ENCODE measurements at places on chromosomes 11 and 22.

DNA sequence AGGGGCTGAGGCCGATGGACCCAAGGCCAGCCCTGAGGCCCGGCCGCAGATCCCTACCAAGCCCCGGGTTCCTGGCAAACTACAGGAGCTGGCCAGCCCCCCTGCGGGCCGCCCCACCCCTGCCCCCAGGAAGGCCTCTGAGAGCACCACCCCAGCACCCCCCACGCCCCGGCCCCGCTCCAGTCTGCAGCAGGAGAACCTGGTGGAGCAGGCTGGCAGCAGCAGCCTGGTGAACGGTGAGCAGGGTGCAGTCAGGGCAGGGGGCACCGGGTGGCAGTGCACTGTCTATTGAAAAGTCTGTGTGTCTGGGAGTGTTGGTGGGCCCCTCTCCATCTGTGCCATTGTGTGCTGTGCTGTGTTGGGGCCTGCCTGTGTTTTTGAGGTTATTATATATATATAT lies 16.1 kb downstream of the MICALL1 start:
- no peak for DNase-seq

DNA sequence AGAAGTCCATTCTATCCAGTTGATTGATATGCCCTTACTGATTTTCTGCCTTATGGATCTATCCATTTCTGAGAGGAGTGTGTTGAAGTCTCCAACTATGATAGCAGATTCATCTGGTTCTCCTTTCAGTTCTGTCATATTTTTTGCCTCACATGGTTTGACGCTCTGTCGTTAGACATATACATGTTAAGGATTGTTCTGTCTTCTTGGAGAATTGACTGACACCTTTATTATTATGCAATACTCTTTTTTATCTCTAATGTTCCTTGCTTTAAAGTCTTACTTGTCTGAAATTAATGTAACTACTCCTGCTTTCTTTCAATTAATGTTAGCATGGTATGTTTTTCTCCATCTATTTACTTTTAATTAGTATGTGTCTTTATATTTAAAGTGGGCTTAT lies 12.1 kb upstream of the ARHGAP20 start:
- DNase-seq = no peak

DNA sequence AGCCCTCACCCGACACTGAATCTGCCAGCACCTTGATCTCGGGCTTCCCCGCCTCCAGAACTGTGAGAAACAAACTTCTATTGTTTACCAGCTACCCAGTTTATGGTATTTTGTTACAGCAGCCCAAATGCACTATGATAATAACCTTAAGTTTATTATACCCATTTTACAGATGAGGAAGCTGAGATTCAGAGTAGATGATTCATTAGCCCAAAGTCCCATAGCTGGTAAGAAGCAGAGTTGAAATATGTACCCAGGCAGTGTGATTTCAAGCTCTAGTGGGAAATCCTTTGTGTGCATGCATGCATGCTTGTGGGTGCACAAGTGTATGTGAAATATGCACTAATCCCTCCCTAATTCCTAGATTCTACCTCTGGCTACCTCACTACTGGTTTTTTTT lies 7.9 kb downstream of the GRIK4 start:
- no peak for DNase-seq

DNA sequence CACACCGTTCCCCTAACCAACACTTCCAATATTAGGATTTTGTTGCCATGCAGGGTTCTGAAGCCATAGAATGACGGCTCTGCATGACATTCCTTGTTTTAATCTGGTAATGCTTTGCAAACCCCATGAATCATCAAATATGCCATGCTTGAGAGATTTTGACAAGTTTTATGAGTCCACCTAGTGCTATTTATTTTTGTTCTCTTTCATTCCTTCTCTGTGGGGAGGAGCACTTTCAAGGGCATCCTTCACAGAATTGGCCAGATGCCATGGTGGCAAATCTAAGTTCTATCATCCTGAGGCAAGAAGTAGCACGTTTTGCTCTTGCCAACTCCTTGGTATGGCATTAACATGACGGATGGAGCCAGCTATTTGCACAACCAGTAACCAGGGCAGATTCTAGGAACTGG lies 268.4 kb downstream of the FAM76B start:
- no peak for DNase-seq

DNA sequence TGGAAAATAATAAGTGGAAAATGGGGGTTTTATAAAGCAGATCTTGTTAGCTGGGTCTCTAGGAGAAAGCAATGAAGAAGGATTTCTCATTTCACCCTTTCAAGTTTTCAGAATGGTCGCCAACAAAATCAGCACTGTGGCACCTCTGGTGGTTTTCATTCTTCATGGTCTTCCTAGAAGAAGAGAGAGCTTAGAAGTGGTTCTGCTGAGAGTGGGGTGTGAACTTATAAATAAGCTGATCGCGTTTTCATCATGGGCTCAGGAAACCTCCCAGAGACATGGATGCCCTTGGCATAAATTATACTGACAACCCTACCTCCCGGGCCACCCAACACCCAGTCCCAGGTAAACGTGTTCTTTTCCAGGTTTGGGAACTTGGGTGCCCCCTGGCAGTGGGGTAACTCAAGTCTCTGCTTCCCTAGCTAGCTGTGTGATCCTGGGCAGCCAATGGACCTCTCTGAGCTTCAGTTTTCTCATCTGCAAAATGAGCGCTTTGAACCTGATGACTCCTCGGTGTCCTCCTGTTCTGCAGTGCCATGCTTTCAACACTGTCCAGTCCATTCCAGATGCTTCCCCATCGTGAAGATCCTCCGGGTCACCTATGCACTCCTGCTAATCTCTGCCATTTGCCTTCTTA lies 72.6 kb upstream of the GRAMD1B start:
- peak; percentile 30 for DNase-seq

DNA sequence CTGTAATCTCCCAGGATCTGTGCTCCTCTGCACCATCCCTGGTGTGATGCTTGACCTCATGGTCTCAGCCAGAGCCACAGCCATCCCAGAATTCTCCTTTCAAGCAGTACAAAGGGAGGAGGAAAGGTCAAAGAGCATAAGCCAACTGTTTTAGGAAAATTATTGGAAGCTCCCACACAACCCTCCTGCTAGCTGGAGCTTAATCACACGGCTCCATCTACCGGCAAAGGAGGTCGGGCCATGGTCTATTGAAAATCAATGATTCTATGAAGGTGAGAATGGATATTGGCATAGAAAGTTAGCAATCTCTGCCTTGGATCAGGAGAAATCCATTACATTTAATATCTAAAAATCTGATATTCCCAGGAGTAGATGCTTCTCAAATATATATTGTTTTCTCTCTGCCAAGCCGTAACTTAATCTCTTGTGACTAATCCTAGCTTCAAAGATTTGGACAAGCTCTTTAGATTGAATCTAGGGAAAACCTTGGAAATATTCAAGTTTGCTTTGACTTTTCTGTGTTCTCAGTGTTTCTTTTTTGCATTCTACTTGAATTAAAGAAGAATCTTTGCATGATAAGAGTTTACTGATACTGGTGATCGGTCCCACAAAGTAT lies 259.6 kb downstream of the NTM start:
- DNase-seq = no peak

GRCh38 chr11:84686716-84687115 lies 940.4 kb downstream of the DLG2 start:
- DNase-seq = no peak

DNA sequence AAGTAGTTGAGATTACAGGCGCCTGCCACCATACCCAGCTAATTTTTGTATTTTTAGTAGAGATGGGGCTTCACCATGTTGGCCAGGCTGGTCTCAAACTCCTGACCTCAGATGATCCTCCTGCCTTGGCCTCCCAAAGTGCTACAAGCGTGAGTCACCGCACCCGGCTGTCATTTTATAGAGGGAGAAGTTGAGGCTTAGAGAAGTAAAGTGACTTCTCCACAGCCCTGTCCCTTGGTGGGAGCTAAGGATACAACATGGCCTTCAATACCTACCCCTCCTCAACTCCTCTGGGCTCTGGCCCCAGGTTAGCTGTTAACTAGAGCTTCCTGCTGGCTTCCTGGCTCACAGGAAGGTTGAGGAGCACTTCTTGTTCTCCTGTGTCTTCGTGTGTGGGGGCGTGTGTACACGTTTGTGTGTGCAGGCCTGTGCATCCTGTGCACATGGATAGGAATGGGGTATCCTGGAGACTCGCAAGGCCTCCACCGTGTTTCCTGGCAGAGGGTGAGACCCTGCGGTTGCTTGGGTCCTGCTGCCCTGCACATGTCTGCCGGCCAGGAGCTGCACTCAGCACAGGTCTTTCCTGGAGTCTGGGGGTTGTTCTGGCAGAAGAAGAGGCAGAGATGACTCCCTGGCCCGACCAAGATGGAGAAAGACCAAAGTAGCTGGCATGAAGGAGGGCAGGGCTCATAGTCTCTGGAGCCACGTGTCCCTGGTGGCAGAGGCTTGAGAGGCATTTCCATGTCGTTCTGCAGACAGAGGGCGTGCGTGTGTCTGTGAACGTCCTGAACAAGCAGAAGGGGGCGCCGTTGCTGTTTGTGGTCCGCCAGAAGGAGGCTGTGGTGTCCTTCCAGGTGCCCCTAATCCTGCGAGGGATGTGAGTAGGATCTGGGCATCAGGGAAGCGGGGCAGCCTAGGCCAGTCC lies 2.4 kb downstream of the SIDT2 start:
- DNase-seq = peak; percentile 87

GRCh38 chr11:69705351-69705811 lies 1.6 kb upstream of the FGF19 start:
- no peak for DNase-seq

GRCh38 chr22:48880749-48881148 lies 946.9 kb downstream of the BRD1 start:
- DNase-seq = no peak

DNA sequence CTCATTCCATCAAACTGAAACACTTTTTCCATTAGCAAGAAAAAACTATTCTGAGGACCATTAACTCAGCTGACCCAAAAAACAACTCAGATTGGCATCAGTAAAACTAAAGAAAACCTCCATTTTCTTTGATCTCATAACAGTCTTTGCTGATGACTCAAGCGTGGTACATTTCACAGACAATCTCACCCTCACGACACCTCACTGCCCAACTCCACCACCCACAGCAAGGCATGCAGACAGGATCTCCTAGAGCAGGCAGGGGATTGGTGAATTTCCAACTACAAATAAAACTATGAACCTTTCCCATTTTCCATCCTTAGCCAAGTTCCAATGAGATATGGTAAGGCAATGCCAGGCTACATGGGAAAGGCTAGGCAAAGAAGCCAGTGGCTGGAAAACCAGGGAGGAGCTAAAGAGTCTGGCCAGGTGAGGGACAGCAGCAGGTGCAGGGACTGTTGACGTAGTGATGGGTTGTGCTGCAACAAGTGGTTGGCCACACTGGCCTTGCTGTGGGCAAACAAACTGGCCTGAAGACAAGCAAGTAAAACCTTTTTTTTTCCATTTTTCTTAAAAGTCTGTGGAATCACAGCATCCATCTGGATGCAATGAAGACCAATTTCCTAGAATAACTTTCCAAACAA lies 97.2 kb downstream of the SERGEF start:
- DNase-seq = no peak

DNA sequence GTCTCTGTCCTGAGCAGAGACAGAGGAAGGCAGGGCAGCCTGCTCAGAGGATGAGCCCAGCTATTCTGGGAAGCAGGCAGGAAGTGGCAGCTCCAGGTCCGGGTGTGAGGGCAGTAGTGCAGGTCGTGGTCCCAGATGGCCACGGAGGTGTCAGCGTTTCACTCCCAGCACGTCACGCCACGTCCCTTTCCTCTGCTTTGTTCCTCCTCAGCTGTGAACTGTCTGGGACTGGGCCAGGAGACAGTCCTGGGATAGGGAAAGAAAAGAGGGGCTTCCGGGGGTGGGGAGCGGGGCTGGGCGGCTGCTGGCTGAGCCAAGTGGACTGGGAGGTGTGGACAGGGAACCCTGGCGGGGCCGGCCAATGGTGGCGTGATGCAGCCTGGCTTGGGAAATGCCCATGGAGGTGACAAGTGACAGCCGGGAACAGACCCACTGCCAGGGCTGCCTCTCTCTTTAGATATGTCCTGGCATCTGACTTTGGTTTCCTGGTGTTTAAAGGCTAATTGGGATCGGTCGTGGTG lies 64.7 kb downstream of the KCNQ1 start:
- no peak for DNase-seq

DNA sequence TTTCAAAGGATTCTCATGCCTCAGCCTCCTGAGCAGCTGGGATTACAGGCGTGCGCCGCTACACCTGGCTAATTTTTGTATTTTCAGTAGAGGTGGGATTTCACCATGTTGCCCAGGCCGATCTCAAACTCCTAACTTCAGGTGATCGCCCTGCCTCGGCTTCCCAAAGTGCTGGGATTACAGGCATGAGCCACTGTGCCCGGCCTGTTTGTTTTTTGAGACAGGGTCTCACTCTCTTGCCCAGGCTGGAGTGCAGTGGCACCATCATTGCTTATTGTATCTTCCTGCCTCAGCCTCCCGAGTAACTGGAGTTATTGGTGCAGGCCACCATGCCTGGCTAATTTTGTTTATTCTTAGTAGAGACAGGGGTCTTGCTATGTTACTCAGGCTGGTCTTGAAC lies 8.1 kb downstream of the FADS2 start:
- DNase-seq = no peak

DNA sequence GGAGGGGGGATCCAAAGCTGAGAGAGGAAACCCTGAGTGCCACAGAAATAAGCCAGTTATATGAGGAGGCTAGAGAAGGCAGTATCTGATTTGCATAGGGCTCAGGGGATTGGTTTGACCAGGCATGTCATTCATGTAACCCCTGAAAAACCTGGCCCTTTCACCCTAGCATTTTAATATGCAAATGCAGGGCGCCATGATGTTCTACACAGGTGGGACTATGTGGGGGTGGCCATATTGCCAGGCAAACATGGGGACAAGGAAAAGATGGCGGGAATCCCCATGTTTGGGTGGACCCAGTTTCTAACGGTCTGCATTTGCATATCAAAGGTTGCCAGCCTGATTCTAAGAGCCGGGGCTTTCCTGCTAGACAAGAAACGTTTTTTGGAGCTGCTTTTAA lies 27.2 kb downstream of the CSF2RB start:
- DNase-seq = peak; percentile 26

GRCh38 chr22:43860831-43861230 lies 1.5 kb downstream of the SULT4A1 start:
- DNase-seq = no peak

DNA sequence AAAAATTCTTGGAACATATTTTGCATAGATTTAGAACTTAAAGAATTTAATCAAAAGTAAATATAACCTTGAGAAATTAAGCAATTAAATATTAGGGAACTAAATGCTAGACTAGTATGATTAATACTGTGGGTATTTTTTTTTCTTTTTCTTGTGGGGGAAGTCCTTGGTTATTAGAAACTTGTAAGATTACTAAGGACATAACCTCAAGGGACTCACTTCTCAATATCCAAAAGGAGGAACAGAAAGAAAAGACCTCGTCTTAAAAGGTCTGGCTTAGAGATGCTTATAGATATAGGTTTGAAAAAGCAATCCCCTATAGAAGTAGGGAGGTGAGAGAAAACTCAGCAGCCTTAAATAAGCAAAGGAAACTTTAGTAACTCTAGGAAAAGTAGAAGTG lies 368.5 kb downstream of the INSC start:
- DNase-seq = no peak

DNA sequence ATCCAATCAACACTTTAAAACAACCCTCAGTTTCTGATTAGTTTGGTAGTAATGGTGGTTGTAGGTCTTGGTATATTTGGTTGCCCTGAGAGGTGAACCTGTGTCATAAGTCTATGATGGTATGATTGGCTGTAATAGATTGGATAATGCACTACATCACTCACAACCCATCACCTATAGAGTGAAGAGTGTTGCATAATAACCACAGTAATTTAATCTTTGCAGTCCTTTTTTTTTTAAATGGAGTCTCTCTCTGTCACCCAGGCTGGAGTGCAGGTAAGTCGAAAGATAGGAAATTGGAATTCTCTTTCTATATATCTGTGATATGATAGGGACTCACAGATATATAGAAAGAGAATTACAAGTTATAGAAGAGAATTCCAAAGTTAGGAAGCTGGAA lies 133.4 kb upstream of the PGR start:
- no peak for DNase-seq

GRCh38 chr22:28247136-28247535 lies 328.1 kb upstream of the PITPNB start:
- no peak for DNase-seq
